Fibroblast of lung (primary cell): ENCODE measurements at places on chromosomes 5 and 9. TPM values are rescaled to one million over a fixed set of nuclear protein-coding genes. Genes with fewer than 3 reads are reported as not detected.

Gene OLFML2A
- 2.7 and 22.3 TPM in 2 replicates for polyA plus RNA-seq

Gene MARCOL
- not detected in 2 replicates for polyA plus RNA-seq

Gene BRD8
- 52.1 and 62.2 TPM in 2 replicates for polyA plus RNA-seq

Gene AGXT2
- polyA plus RNA-seq: not detected in 2 replicates

Gene NTRK2
- 0.70 and 1.1 TPM in 2 replicates for polyA plus RNA-seq

Gene RASGEF1C
- polyA plus RNA-seq: 0.03 TPM in 1 of 2 replicates, not detected in the other

Gene SIT1
- 0.07 TPM in 1 of 2 replicates, not detected in the other for polyA plus RNA-seq

DNA sequence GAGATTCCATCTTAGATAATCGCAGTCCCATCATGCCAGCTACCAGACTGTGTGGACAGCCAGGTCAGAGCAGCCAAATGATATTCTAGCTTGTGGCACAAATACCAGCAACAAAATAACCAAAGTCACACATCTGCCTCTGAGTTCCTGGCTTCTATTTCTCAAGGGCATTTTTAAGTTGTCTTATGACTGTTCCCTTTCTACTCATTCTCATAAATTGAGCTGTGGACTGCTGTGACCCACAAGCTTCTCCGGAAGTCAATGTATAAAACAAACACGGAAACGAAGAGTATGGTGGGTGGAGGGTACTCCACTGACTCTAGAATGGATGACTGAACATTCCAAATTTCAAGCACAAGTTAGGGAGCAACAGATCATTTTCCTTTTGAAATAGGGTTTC, 43.9 kb downstream of the PDCD1LG2 start:
- no peak for DNase-seq

DNA sequence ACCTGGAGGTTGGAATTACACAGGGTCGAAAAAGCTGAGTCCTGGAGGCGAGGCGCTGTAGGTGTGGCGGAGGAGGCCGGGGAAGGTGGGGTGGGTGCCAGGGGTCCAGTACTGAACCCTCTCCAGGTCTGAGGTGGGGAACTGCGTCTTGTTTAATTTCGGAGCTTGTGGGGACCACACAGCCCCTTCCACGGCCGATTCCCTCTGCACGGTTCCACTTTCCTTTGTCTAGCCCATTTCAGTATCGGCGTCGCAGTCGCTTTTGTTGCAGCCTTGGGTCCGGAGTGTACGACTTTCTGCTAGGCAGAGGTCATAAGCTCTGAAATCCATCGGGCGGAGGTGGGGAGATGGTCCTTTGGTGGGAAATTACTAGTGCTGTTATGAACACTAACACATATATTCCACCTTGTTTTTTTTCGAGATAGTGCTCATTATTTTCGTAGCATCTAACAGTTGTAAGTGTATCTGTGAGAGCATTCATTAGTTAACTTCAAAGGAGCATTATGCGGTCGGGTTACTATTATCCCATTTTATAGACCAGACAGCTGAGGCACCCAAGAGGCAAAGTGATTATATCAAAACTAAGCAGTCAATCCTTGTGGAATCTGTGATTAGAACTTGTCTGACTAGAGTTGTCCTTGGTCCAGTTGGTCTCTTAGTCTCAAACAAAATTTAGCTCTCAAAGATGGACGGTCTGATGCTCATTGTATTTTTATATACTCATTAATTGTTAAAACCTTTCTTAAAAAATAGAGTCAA, 737 bp downstream of the RNF180 start:
- no peak for DNase-seq

- DNase-seq: no peak
Measured at GRCh38 chr5:44797841-44798240, 10.9 kb upstream of the MRPS30 start.

- no peak for DNase-seq
Measured at GRCh38 chr5:58967597-58968281, 384.9 kb downstream of the RAB3C start.

- DNase-seq: peak; percentile 75
Measured at GRCh38 chr5:109693535-109694400, 4.0 kb downstream of the MAN2A1 start.

DNA sequence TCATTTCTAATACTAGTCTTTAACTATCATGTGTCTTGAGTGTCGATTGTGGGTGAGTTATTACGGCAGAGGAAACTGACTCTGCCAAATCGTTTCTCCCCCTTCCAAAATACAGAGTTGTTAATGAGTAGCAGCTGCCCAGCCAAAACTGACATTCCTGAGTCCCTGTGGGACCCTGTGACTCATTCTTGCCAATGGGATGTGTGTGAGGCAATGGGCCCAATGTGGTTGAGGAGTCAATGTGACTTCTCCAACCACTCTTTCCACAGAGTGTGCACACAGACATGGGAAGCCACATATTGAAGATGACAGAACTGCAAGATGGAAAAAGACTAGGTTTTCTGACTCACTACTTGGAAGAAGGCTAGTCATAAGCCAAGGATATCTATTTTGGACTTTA, 434.7 kb downstream of the DTWD2 start:
- peak; percentile 90 for DNase-seq

DNA sequence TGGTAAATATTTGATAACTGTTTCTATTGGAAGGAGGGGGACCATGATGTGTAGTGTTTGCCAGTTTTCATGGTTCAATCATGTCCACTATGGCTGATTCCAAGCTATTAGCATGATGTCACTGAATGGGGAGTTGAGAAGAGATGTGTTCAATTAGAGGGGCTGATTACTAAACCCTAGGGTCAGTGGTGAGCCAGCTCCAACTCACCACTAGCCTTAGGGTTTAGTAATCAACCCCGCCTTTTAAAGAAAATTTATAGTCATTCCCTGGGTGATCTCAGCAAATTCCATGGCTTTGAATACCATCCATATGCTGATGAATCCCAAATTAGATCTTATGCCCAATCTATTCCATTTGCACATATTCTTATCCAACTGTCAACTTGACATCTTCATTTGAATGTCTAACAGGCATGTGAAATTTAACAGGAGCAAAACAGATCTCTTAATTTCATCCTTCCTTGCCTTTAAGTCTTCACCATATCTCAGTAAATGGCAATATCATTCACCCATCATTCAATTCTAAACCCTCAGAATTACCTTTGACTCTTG, 98.8 kb downstream of the GCNT1 start:
- no peak for DNase-seq

GRCh38 chr5:35146406-35146805, 83.9 kb downstream of the PRLR start:
- DNase-seq: no peak

GRCh38 chr5:167861129-167861927, 430.1 kb upstream of the WWC1 start:
- DNase-seq: peak; percentile 7

GRCh38 chr5:17157294-17157693, 60.1 kb upstream of the BASP1 start:
- peak; percentile 65 for DNase-seq

DNA sequence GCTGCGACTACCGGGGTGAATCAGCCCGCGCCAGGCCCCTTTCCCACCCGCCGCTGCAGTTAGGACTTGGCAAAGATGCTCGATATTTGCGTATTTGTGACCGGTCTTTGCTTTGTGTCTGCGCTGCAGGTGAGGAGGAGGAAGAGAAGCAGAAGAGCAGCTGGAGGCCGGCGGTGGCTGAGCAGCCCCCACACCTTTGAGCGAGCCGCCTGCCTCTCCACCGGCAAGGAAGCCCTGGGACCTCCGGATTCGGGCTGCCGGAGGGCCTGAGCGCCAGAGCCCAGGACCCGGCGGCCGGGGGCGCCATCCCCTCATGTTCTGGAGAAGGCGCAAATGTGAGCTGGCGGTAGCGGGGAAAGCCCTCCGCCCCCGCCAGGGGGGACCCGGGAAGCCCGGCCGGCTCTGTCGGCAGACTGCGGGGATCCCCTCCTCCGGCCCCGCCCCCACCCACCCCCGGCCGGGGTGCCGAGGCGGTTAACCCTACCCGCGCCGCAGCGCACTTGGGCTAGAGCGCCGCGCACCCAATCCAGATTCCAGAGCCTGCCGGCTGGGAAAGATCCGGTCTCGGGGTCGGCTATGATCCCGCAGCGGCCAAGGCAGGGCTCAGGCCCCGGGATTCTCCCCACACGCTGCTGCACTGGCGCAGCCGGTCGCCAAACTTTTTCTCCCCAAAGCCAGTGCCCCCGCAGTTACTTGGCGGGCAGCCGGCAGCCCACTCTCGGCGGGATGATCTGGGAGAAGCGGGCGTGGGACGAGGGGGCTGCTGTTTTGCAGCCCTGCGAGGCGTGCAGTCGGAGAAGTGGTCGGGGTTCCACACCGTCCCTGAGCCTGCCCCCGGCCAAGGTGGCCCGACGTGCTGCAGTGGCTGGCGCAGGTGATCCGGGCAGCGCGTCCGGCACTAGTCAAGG, 800 bp upstream of the KCNN2 start:
- no peak for DNase-seq

DNA sequence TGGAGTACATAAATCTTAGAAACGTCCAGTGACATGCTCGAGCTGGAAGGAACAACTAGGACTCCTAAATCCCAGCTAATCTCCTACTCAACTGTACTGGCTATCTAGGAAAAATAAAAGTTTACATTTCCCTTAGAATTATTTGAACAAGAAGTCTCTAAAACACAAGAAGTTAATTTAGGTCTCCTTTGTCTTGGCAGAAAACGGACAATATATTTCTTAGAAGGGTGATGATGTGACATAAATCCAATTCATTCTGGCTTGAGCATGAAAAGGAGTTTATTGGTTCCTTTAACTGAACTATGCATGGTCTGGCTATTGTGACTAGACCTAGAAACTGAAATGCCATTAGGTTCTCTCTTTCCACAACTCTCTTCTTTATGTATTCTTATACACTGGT, 1242.2 kb upstream of the DMAC1 start:
- no peak for DNase-seq

DNA sequence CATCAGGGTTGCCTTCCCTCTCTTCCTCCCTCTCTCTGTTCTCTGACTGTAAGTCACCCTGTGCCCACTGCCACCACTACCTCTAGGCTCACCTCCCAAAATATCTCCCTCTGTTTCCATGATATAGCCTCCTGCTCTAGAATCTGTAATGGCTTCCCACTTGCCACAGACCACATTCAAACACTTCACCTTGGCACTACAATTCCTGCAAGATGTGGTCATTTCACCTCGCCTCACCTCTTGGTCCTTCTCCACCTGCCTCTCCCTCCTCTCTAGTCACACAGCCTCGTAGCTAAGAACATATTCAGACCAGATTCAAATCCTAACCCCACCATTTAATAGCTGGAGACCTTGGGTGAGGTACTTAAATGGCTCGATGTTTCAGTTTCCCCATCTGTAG, 56.9 kb downstream of the SERINC5 start:
- DNase-seq: no peak
